CD8-positive, alpha-beta memory T cell (primary cell): ENCODE measurements at places on chromosomes 1 and 21. TPM values are rescaled to one million over a fixed set of nuclear protein-coding genes. Genes with fewer than 3 reads are reported as not detected.
A peak's percentile ranks its signal among the peaks of the same experiment; 100 is the strongest.

DNA sequence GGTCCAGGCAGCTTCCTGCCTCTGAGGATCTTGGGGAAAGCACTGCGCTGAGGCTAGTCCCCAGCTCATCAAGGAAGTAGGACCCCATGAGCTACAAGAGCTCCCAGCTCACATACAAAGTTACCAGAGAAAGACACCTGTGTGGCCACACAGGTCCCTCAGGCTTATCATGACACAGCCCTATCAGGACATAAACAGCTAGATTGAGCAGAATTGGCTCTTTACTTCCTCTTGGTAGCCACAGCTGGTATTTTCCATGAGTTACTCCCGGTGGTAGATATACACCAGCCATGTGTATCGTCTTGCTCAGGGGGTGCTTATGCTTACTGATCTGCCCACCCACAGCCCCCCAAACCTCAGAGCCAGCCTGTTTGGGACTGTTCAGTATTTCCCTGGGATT lies 1.2 kb downstream of the LENEP start:
- peak overlapping the region; percentile 32 for H3K27ac ChIP-seq
- DNase-seq, result no peak
- no peaks in the 10 kb centered on the region for H3K27me3 ChIP-seq

DNA sequence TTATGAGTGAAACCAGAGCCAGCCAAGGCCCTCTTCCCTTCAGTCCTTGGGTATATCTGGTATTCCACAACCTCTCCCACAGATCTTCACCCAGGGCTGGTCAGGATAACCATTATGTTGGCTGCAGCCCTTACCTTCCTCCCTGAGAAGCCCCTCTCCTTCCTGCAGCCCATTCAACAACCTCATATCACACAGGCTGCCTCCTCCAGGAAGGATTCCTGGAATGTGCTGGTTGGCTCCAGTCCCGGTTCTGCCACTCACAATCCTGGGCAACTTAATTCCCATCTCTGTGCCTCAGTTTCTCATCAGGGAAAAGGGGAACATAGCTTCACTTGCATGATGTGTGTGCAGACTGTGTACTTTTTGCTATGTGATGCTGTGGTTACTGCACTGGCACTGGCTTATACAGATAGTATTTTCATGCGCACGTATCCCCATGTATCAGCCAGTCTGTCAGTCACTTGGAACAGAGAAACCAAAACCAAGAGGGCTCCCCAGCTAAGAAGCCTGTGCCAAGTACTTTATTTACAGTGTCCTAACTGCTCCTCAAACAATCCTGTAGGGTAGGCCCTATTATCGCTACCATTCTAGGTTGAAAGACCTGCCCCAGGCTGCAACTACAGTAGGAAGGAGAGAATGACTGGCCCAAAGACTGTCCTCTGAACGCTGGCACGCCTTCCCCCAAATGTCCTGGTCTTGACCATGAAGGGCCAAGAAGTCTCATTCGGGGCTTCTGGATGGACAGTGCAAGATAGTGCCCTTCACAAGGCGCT lies 39.9 kb upstream of the PPP1R15B start:
- no peaks in the 10 kb centered on the region for H3K27me3 ChIP-seq
- H3K4me3 ChIP-seq, result no peak overlapping the region
- no peak for DNase-seq
- H3K36me3 ChIP-seq, result no peaks in the 10 kb centered on the region
- H3K27ac ChIP-seq, result no peak overlapping the region

GRCh38 chr1:66876664-66877063 lies 48.0 kb downstream of the DNAI4 start:
- no peak for DNase-seq
- no peaks in the 10 kb centered on the region for H3K27me3 ChIP-seq
- H3K27ac ChIP-seq, result no peak overlapping the region

DNA sequence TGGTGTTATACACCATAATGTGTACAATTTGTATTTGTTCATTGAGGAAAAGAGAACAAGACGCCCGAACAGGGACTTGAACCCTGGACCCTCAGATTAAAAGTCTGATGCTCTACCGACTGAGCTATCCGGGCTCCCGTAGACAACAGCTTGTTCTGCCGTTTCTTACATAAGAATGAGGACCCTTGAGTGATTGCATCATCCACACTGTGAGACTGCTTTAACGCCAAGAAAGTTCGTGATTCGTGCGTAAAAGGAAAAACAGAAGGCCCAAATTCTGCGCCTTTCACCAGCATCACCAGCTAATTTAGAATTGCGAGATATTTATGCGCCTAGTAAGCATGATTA lies 9.3 kb upstream of the MDM4 start:
- H3K27me3 ChIP-seq, result no peaks in the 10 kb centered on the region
- H3K4me1 ChIP-seq, result peaks cover 22% of the 10 kb centered on the region
- H3K27ac ChIP-seq, result peak overlapping the region; percentile 93
- no peaks in the 10 kb centered on the region for H3K36me3 ChIP-seq
- peak overlapping the region; percentile 67 for H3K4me3 ChIP-seq

- no peaks in the 10 kb centered on the region for H3K4me1 ChIP-seq
- H3K27ac ChIP-seq, result no peak overlapping the region
- DNase-seq, result no peak
- no peaks in the 10 kb centered on the region for H3K27me3 ChIP-seq
- peaks cover 7% of the 10 kb centered on the region for H3K36me3 ChIP-seq
- H3K4me3 ChIP-seq, result no peak overlapping the region
These were observed 52.9 kb downstream of the KCNAB2 start for GRCh38 chr1:6098303-6099215.

Gene RIPK4
- not detected for total RNA-seq

Gene SPRR2G
- not detected for total RNA-seq

Gene FNBP1L
- total RNA-seq, result 1.1 TPM
